Left cardiac atrium (tissue), 4 donors: ENCODE measurements at places on chromosomes 5 and 9. TPM values are rescaled to one million over a fixed set of nuclear protein-coding genes. Genes with fewer than 3 reads are reported as not detected.

GRCh38 chr9:88476491-88477271, 58.3 kb upstream of the NXNL2 start:
- no peak for DNase-seq

LRRC19 gene
- total RNA-seq = not detected

GHR gene
- total RNA-seq = 15.2 TPM

DNA sequence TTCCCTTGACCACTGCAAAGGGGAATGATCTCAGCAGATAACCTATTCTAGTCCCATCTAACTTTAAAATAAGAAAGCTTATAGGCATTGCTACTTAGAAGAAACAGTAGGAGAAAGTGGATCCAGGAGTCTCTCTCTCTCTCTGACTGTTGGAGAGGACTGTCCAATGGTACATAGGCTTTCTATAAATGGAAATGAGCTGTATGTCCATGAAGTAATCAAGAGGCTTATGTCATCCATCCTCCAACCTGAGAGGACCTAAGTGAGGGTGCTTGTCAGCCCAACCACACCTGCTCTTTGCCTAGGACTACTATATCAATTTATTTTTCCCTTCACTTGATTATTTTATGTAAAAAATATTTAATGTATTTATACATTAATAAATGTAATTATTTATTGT, 172.3 kb downstream of the PAPPA start:
- DNase-seq = no peak

DNA sequence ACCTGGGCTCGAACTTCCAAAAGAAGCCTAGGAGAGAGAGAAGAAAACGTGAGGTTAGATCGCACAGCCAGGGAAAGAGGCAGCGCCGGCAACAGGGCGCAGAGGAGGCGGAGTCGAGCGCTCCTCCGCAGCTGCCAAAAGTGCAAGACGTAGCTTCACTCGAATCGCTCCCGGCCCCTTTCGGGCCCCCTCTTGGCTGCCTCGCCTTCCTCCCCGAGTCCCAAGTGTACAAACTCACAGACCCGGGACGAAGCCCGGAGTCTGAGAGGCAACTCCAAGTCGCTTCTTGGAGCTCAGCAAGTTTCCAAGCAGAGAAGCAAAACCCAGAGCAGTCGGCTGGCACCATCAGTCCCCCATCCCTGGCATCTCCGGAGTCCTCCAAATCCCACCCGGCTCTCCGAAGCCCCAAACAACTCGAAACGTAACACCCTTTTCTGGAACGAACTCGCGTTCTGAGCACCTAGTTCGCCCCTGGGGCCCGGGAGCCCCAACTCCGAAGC, 1.2 kb downstream of the MIER3 start:
- DNase-seq = peak; percentile 79

GRCh38 chr5:2511706-2512105, 239.8 kb downstream of the IRX2 start:
- DNase-seq = no peak
